A172 (cell line): ENCODE measurements at places on chromosomes 11 and 22.

GRCh38 chr11:11289669-11290068, 63.4 kb downstream of the CSNK2A3 start:
- DNase-seq: no peak

GRCh38 chr22:46968848-46969247, 206.4 kb downstream of the TBC1D22A start:
- DNase-seq: no peak

- no peak for DNase-seq
Measured at GRCh38 chr11:126032375-126032774, 30.3 kb downstream of the CDON start.

DNA sequence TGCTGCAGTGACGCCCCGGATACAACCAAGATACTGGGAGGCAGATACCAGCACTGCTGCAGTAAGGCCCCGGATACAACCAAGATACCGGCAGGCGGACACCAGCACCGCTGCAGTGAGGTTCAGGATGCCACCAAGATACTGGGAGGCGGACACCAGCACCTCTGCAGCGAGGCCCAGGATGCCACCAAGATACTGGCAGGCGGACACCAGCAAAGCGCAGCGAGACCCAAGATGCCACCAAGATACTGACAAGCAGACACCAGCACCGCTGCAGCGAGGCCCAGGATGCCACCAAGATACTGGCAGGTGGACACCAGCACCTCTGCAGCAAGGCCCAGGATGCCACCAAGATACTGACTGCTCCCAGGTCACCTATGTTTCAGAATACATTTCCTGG, 225.2 kb downstream of the BRD1 start:
- DNase-seq: no peak

DNA sequence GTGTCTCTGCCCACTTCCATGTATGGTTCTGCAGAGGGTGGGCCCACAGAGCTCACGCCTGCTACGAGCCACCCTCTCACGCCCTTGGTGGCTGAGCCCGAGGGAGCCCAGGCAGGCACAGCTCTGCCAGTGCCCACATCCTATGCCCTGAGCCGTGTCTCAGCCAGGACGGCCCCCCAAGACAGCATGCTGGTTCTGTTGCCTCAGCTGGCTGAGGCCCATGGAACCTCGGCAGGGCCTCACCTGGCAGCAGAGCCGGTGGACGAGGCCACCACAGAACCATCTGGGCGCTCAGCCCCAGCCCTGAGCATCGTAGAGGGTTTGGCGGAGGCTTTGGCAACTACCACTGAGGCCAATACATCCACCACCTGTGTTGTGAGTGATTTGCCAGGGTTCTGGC, 64.0 kb downstream of the OTOG start:
- DNase-seq: no peak
